ENCODE measurements at places on chromosomes 6 and 20.

GRCh38 chr20:49283176-49283702, 5.4 kb upstream of the ZNFX1 start:
- no peak for DNase-seq

- DNase-seq = no peak
Measured at GRCh38 chr20:47508278-47508677, 6.6 kb downstream of the NCOA3 start.

DNA sequence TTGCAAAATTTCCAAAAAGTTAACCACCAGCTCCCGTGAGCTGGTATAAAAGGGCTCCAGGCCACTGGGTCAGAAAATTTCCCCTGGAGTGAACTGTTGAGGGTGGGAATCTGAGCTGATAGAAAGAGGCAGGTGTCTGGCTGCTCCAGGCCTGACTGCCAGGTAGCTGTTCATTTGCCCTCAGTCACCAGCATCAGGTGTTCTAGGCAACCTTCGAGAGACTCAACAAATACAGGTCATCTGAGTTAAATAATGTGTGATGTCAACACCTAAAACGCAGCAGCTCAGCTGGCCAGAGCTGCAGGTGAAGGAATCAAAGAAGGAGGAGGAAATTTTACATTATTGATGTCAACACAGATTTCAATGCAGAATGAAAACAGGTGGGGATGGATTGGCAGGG, 46.7 kb downstream of the KCNK5 start:
- no peak for DNase-seq

GRCh38 chr20:64099086-64099786, 8.1 kb downstream of the NPBWR2 start:
- DNase-seq = no peak

DNA sequence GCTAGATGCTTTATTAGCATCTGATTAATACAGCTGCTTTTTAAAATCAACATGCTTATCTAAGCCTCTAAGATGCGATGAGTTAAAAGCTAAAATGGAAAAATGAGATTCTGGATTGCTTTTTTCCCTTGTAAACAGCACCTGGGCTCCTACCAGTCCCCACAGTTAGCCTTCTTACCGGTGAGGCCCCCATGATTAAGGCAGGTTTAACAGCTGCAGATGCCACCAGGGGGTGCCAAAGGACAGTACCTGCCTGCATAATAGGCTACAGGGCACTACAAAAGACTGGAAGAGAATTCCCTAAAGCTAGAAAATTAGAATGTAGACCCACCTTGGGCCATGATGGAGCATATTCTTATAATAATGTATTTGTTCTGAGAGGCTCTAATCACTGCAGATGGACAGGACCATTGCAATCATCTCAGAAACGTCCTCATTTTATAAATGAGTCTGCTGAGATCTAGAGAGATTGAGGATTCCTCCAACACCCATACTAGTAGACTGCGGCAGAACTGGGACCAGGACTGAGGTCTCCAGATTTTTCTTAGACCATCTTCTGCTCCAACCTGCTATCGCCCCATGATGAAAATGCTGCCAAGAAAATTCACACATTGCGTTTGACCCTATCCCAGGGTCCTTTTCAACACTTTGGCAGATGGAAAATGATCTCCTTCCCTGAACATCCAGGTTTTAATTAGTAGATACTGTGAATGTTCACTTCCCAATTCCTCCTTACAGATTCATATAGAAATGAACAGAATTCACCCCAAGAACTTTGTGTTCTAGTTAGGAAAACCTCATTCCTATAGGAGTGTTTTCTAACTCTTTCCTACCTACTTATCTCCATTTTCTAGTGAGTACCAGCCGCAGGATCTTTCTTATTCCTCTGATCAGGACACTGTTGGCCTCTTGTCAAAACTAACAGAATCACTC, 148.8 kb downstream of the RPS12 start:
- DNase-seq = peak; percentile 68

Data from fibroblast of pulmonary artery (primary cell).